ENCODE measurements at places on chromosomes 16 and 17.
A peak's percentile ranks its signal among the peaks of the same experiment; 100 is the strongest.

DNA sequence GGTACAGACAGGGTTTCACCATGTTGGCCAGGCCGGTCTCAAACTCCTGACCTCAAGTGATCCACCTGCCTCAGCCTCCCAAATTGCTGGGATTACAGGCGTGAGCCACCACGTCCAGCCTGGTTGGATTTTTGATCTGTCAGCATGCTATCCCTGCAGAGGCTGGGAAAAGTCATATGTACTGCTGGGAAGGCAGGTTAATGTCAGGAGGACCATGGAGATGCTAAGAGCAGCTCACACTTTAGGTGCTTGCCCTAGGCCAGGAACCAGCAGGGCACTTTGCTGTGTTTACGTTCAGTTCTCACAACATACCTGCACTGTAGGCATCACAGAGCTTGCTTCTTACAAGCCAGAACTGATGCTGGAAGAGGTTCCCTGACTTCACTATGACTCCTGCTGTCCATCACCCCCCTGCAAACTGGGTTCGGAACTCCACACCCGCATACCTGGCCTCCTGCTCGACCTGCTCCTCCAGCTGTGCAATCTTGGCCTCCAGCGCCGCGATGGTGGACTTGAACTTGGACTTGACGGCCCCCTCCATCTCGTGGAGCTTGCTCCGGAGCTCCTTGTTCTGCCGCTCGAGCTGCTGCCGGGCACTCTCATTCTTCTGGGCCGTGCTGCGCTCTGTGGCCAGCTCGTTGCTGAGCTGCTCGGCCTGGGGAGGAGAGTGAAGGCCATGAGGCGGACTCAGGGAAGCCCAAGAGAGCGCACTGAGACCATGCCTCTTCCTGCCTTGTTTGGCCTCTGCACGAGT is 66.8 kb downstream of the NDE1 start:
- no peak for DNase-seq

- no peak for DNase-seq
Measured at GRCh38 chr17:69447726-69448125, 33.2 kb downstream of the MAP2K6 start.

- DNase-seq = no peak
Measured at GRCh38 chr16:81786868-81787267, 7.8 kb downstream of the PLCG2 start.

GRCh38 chr16:2047330-2048115 is at the start of the genes NTHL1 and TSC2:
Gene NTHL1 (minus strand): TSS chr16:2047834. CDS start chr16:2047823, 11 bp downstream.
Gene TSC2 (plus strand): TSS chr16:2047985. CDS start chr16:2048616, 631 bp downstream.
- peak; percentile 85 for DNase-seq

DNA sequence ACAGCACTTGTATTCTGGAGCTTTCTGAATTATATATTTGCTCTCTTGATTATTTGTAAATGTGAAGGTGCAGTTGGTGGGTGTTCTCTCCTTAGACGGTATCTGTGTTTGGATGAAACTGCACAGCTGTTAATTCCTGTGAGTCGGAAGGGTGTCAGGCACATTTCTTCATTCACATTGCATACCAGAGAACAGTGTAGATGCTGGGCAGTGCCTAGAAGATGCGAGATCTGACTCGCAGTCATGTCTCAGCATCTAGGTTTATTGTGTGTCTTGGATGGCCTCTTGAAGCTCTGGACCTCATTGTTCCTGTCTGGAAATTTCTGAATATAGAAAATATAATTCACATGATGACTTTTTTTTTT is 61.2 kb downstream of the CLEC16A start:
- no peak for DNase-seq

DNA sequence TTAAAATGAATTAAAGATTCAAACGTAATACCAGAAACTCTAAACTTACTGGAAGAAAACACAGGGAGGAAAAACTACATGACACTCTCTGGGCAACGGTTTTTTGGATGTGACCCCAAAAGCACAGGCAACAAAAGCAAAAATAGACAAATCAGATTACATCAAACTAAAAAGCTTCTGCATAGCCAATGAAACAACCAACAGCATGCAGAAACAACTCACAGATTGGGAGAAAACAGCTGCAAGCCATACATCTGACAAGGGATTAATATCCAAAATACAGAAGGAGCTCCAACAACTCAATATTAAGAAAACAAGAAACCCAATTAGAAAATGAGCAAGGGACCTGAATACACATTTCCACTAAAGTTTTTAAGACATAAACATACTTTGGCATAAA is 69.2 kb upstream of the ALOX12 start:
- no peak for DNase-seq

GRCh38 chr17:59361386-59361785 is 29.9 kb downstream of the YPEL2 start:
- DNase-seq = no peak

DNA sequence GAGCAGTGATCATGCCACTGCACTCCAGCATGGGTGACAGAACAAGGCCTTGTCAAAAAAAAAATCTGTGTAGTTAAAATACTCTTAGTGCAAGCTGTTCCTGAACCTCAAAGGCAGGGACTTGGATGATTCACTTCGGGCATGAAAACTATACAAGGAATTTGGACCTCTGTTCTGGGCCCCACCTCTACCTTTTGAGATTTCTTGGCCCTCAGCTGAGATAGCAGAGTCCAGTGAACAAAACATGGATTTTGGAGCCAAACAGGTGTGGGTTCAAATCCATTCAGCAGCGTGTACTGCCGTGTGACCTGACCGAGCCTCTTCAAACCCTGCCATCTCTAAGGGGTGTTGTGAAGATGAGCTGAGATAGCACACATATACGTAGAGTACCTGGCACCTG is 6.8 kb downstream of the SLC13A2 start:
- DNase-seq = no peak

- no peak for DNase-seq
Measured at GRCh38 chr16:60107871-60108270, 1373.8 kb upstream of the GOT2 start.

GRCh38 chr17:45222014-45222288 is 266 bp downstream of the FMNL1 start:
- DNase-seq = no peak

GRCh38 chr16:69820926-69821541 is 58.9 kb downstream of the WWP2 start:
- no peak for DNase-seq

GRCh38 chr16:29665294-29666077 is 2.4 kb downstream of the SPN start:
- no peak for DNase-seq

- no peak for DNase-seq
Measured at GRCh38 chr16:46850619-46851555, 19.9 kb upstream of the C16orf87 start.

DNA sequence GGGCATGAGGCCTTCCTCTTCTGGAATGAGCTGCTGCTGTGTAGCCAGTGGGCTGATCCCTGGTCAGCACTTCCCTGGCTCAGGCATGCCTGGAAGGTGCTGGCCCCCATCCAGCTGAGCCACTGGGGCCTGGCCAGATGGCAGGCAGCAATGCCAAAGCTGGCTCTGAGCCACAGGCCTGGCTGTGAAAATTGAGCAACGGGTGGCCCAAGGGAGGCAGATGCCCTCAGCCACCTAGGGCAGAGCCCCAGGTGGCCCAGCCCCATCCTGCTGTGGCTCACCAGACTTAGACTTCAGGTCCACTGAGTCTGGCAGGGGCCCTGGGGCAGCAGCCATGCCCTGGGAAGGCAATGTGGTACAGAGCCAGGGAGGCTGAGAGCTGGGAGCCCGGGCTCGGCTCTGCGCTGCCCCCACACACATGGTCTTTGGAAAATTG is 8.5 kb upstream of the CRHR1 start:
- DNase-seq = no peak

GRCh38 chr16:81128726-81129524 is 32.7 kb upstream of the GCSH start:
- no peak for DNase-seq

DNA sequence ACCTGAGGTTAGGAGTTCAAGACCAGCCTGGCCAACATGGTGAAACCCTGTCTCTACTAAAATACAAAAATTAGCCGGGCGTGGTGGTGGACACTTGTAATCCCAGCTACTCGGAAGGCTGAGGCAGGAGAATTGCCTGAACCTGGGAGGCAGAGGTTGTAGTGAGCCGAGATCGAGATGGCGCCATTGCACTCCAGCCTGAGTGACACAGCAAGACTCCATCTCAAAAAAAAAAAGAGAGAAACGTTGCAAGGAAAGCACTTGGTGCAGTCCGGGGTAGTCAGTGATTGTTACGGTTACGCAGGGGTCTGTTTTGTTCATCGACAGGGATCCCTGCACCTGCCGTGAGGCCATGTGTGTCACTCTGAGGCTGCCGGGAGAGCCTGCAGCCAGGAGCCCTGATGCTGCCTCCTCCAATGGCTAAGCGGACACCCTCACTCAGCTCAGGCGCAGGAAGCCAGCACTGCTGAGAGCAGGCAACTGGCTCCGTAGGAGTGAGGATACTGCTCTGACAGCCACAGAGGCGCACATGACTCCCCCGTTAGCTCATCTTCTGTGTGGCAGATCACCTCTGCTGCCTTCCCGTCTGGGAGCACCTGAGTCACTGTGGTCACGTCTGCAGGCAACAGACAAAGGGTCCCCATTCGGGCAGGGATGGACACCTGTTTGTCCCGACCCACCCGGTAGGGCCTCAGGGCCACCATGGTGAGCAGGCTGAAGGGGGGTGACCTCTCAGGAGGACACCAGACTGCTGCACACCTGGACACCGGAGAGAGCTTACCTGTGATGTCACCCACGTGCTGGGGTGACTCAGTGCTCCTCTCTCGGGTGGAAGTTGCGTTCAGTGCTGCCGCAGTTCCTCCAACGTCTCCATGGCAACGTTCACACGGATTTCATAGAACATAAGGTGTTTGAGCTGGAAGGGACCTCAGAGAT is 5.2 kb upstream of the RAB26 start:
- DNase-seq = no peak

DNA sequence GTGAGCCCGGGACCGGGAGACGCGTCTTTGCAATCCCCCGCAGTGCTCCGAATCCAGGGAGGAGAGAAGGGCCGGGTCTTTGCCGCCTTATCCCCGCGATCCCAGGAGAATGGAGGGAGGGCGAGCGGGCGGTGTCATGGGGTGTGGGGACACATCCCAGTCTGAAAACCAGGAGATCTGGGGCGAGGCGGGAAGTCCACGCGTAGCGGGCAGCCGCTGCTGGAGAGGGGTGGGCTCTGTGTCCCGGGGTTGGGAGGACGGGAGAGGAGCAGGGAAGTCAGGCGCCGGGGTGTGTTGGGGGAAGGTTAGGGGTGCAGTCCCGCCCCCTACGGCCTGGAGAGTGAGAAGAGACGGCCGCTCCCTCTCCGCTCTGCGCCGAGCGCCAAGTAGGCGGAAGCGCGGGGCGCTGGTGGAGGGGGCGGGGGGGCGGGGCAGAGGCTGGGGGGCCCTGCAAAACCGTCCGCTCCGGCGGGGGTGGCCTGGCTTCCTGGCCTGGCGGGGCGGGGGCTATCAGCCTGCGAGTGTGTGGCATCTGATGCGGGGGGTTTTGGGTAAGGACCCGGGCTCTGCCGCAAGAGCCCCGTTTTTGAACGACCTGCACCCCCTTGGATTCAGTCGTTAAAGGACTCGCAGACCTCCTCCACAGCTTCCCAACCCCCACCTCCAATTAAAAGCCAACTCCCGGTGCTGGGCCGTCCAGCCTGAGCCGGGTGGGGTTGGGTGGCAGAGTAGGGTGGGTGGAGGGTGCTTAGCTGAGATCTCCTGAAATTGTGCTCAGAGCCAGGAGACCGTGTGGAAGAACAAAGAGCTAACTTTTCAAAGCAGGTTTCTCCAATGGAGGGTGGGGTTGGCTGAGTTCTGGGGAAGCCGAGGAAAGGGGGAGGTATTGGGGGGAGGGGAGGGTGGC is 654 bp downstream of the LASP1 start:
- no peak for DNase-seq

DNA sequence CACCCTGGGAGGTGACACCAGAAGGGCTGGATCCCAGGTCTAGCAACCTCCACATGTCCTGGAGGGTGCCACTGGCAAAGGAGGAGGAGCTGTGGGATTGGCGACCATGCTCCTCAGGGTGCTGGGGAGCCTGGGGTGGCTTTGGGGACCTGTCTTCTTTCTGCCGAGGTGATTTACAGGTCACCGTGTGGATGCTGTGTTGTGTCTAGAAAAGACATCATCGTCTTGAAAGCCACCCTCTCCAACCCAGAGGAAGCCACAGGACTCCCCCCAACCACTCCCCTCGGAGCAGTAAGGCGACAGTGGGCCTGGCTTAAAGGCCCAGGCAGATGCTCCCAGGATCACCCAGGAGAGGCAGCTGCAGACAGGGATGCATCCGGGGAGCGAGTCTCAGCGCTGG is 29.7 kb upstream of the FASN start:
- no peak for DNase-seq

- no peak for DNase-seq
Measured at GRCh38 chr16:67565470-67566100, 3.3 kb downstream of the CTCF start.

- DNase-seq = no peak
Measured at GRCh38 chr17:81417049-81417878, 22.0 kb downstream of the BAHCC1 start.

DNA sequence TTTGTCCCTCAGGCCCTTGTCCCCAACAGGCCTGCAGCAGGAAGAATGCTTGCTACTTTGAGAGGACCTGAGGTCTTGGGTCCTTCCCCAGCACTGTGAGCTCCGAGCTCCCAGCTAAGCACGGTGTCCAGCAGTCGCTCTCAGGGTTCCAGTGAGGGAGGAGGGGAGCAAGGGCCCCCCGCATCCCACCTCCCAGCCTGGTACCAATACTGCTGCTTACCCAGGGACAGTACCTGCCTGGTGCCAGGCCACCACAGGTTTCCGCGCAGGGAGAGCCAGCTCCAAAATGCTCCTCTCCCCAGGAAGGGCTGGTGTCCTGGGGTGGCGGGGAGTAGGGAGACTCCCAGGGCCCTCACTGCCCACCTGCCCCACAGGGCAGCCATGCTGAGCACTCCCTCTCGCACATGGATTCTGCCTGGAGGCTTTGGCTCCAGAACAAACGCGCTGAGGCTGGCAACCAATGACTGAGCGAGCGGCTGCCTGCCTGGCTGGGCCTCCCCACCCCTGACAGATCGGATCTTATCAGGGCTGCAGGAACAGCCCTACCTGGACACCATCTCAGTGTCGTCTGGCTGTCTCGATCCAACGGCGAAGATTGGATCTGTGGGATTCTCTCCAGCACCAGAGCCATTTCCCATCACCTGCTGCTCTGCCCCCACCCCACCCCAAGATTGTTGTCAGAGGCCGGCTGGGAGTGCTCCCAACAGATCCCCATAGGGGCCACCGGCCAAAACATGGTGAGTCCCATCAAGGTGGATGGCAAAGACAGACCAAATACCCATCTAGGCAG is 2.4 kb downstream of the DOK4 start:
- no peak for DNase-seq

GRCh38 chr17:8755590-8756255 is 2.6 kb downstream of the SPDYE4 start:
- DNase-seq = no peak

GRCh38 chr16:35391328-35391727 is 1931.9 kb downstream of the TP53TG3F start:
- no peak for DNase-seq

- DNase-seq = peak; percentile 14
Measured at GRCh38 chr16:53509906-53510703, 7.1 kb upstream of the AKTIP start.

DNA sequence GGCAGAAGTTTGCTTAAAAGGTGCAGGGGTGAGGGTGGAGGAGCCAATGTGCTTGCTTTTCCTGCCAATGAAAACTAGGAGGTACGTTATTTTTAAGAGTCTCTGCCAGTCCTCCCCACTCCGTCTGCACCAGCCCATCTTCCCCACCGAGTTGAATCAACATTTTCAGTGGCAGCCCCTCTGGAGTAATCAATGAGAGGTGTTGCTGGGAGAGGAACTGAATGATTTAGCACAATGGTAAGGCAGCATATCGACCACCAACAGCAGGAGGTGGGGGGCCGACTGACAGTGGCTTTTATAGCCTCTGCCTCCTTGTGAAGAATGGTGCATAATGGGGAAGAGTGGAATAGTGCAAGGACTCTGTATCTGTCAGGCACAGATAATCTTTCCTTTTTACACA is 1465.0 kb upstream of the GOT2 start:
- no peak for DNase-seq

- no peak for DNase-seq
Measured at GRCh38 chr16:3948378-3948995, 68.0 kb upstream of the CREBBP start.

Measured in stimulated activated CD4-positive, alpha-beta T cell treated with anti-CD3 and anti-CD28 coated beads, Interleukin-1b, Interleukin-23, amount 100 ng/mL, for 24 hours (primary cell).